ENCODE measurements at places on chromosomes 11 and 22.
A peak's percentile ranks its signal among the peaks of the same experiment; 100 is the strongest.

DNA sequence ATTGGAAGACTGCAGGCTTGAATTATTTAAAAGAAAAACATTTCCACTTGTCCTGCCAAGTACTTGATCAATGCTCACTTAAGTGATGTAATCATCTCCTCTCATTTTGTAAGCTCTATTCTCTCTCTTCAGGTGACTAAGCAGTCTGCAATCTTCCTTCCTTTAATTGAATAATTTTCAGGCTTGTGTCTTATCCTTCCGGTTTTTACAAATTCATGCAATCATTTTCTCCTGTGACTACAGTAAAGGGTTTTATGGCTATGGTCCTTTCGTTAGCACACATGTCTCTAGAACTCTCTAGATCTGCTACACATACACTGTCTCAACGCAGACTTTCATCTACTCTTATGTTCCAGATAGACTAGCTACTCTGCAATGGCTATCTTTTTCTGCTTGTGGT is 12.6 kb upstream of the UPB1 start:
- DNase-seq = peak; percentile 24

DNA sequence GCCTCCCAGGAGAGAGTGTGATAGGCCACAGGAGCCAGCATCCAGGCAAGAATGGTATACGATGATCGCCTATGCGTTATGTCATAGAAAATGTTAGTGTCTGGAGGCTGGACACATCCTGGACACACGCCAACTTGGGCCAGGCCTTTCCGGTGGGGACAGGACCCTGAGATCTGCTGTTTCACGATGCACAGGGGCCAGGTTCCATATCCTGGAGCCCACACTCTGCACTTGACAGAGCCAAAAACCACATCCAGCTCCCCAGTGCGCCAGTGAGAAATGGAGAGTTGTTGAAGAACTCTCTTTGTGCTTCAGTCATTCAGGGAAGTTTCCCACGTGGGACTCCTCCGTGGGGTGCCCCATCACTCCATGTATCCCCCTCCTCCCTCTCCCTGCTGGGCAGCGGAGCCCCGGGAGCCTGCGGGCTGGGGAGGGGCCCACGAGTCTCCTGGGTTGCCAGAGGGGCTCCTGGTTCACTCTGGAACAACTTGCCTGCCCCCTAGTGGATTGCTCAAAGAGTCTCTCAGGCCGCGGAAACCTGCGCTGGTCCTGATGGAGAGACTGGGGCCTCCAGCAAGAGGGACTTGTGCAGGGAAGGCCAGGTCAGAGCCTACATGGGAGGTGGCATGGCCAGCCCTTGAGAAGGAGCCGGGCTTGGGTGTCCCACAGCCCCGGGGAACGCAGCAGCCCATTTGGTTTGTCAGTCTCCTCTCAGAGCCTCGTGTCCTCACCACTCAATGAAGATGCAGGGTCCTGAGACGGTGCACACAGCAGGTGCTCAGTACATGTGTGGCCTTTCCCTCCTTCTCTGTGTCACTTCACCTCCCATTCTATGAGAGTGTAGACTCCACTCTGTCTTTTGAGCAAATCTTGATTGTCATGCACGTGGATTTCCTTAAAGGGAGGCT is 10.2 kb upstream of the LRRC32 start:
- peak; percentile 84 for DNase-seq

- DNase-seq = no peak
Measured at GRCh38 chr11:5083602-5084001, 14.2 kb downstream of the OR52E1 start.

GRCh38 chr11:101456812-101457211 is 127.0 kb downstream of the TRPC6 start:
- DNase-seq = no peak

DNA sequence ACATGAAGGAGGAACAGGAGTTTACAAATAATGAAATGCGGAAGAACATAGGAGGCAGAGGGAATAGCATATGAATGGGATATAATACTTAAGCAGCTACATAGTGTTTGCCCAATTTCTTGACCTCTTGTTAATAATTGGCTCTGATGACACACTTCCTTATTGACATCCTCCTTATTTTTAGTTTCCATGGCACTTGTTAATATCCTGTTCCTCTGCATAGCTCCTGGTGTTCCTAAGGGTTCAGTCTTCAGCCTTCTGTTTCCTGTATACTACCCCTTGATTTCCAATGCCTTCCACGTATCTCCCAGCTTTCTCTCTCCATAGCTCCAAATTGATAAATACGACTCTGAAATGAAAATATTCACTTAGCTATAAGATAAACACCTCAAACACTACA is 663.8 kb upstream of the API5 start:
- DNase-seq = no peak

- no peak for DNase-seq
Measured at GRCh38 chr11:103825469-103825868, 211.0 kb upstream of the DDI1 start.

GRCh38 chr11:90284171-90284570 is 61.3 kb upstream of the CHORDC1 start:
- DNase-seq = no peak

DNA sequence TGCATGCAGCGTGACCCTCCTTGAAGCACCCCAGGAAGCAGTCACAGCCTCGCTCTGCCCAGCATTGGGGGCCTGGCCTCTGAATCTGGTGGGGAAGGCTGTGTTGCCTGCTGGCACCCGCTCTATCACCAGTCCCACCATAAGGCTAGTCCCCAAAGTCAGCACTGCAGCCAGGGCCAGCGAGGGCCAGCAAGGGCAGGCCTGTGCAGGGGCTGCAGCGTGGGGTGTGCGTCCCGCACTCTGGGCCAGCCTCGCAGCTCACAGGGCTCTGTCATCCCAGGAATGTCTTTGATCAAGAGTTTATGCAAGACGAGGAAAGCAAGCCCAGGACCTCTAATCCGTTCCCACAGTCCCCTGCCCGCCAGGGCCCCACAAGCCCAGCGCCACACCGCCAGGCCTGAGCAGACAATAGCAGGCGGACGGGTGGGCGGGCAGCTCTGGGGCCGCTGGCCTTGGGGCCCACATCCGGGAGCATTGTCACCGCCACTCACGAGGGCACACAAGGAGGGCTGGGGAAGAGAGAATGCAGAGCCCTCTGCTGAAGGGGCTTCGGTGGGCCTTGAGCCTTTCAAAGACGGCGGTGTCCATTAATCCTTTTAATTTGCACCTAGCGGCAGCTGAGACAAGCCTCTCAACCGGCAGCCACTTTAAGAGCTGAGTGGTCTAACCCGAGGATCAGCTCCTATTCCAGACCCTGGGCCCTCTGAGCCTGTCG is 17.1 kb downstream of the LTO1 start:
- no peak for DNase-seq

DNA sequence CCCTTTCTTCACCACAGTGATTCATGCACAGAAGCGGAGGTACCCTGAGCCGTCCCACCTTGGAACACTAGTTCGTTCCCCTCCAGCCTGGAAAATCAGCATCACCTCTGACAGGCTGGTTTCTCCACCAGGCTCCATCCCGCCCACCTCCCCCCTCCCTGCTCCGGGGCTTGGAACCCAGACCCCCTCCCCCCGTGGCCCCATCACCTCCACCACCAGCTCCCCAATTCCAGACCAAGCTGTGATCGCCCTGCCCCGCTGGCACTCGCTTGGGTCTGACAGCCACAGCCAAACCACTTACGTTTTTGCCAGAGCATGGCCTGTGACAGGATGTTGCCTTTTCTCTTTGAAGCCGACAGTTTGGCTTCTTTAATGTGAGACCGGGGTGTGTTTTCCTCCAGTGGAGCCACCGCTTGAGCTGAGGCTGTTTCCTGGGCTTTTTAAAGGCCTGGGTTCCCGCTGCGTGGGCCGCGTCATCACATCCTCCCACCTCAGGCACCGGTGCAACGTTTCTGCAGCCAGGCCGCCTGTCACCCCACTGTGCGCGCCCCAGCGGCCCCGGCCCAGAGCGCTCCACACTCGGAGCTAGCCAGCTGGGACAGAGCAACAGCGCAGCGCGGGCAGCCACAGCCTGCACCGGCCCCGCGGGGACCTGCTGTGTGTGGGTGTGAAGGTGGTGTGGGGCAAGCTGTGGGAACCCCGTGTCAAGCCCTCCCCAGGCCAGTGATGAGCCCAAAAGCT is at the start of gene POU2AF1:
TSS of gene POU2AF1 (minus strand) at position 415 of the 741 bp plus-strand sequence. CDS start at position 317, 98 bp downstream.
- no peak for DNase-seq

All from NCI-H146 (cell line).